ENCODE measurements at places on chromosomes 3 and 15.

DNA sequence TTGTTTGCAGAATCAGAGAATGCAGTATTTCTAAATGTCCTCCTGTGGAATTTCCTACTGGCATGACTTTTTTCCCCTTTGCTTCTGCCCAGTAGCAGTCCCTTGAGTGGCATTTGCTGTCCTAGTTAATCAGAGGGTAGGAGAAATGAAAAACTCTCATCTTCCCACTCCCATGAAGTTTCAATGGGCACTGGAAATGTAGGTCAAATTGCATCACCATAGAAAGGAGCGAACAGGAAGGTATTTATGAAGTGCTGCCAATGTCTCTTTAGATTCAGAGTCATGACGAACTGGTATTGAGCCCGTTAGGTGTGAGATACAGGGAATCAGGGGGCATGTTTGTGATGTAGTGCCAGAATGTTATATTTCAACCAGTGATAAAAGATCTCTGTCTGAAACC, 23.2 kb downstream of the ATXN7 start:
- DNase-seq = no peak

- DNase-seq = peak; percentile 24
These were observed 74.8 kb downstream of the AQP9 start for GRCh38 chr15:58212909-58213526.

DNA sequence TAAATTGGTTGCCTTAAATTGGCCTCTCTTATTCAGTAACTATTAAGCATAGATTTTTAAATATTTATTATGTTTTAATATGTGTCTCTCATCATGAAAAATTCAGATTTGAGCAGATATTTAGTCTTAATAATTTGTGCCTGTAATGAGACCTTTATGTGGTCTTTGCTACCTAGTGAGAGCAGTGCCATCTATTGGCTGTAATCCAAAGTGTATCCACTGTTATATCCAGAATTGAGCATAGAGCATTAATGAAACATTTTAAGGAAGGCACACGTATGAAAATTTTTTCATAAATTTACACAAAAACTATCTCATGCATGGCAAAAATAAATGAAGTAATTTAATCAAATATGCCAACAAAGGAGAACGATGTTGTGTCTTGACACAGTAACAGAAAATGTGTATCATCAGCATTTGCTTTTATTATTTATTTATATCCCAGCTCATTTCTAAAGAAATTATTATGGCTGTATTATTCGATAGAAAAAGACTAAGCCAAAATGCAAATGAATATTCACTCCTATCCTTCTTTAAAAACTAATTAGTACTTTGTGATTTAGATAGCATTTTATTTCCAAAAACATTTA, 203.5 kb downstream of the RSRC1 start:
- peak; percentile 53 for DNase-seq

DNA sequence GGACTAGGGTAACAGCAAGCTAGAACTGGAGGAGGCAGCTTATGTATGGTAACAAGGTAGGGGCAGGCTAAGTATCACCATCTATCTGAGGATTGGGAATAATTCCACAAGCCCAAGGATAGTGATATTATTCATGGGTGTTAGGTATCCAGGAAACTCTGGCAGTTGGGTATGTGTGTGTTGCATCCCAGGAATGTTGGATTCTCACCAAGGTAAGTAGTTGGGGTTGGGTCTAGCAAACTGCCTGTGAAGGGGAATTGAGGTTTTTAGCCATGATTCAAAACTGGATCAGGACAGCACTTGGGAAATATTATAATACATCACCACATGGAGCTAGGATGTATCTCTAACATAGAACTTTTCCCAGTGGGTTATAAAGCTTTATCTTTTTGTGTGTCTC, 626.4 kb upstream of the GOLIM4 start:
- DNase-seq = no peak

GRCh38 chr3:172107403-172107802, 68.0 kb downstream of the FNDC3B start:
- peak; percentile 96 for DNase-seq

GRCh38 chr3:15847239-15847638, 49.5 kb upstream of the ANKRD28 start:
- DNase-seq = no peak

- no peak for DNase-seq
These were observed 52.9 kb upstream of the MANF start for GRCh38 chr3:51332156-51332555.

DNA sequence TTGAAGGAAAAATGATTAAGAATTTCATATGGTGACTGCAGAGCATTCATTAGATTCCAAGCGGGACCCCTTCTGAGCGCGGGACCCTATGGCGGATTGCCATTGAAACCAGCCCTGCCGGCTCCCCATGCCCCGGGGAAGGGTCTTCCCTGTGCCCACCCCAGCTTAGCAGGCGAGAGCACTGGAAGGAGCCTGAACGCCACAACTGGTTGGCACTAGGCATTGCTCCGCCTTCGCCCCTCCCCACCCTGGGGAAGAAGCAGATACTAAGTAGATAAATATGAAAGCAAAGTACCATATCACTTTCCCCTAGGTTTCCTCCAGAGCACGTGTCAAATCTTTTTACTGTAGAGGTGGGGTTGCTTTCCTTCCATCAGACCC, 70.7 kb downstream of the CYP19A1 start:
- DNase-seq = no peak

DNA sequence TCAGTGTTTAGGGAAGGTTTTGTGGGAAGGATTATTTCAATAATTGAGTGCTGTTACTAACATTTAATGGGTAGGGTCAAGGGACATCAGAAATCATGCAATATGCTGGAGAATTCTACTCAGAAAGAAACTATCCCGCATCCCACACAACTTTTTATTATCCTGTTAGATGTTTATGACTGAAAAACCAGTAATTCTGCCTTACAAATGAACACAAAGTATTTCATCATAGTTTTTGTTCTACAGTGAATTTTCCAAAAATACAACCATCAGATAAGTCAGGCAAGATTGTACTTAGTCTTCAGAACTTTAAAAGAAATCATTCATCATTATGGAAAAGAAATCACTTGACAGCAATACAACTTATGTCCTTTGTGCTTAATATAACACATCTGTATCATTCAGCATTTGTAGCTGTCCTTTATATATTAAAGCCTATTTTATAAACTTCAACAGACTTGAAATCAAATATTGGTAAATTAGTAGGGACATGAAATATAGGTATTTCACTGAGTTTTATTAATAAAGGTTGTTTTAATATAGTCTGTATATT, 61.9 kb downstream of the TRPM7 start:
- DNase-seq = no peak

- no peak for DNase-seq
These were observed 83.4 kb upstream of the RNU6-1 start for GRCh38 chr15:67922971-67923945.

DNA sequence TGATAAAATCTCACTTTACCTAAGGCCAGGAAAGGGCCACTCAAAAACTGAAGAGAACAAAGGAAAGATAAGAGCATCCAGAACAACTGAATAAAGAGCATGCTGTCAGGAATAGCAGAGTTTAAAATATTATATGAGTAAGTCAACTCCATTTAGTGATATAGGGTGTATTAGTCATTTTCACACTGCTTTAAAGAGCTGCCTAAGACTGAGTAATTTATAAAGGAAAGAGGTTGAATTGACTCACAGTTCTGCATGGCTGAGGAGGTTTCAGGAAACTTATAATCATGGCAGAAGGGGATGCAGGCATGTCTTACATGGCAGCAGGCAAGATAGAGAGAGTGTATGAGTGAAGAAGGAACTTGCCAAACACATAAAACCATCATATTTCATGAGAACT, 778.0 kb upstream of the NECTIN3 start:
- DNase-seq = no peak

- DNase-seq = no peak
These were observed 420.6 kb downstream of the TUSC7 start for GRCh38 chr3:117130222-117130621.

GRCh38 chr15:92011611-92012367, 158.3 kb downstream of the SLCO3A1 start:
- no peak for DNase-seq

DNA sequence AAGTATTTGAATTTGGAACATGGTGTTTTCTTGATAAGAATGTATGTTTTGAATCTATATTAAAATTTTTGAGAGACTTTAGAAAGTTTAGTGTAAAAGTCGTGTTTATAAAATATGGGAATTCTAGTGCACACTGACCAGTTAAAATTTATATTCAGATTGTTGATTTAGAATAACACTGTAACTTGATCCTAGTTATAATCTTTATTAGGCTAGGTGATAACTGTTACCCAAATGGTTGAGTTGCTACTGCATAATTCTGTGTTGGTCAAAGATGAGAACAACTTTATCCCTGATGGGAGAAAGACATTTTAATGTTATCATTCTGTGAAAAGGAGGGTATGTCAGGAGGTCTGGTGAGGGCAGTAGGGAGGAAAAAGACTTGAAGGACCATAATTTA, 249.3 kb downstream of the UBE2E2 start:
- DNase-seq = no peak

- DNase-seq = no peak
These were observed 238.8 kb upstream of the WNT5A start for GRCh38 chr3:55725681-55726500.

DNA sequence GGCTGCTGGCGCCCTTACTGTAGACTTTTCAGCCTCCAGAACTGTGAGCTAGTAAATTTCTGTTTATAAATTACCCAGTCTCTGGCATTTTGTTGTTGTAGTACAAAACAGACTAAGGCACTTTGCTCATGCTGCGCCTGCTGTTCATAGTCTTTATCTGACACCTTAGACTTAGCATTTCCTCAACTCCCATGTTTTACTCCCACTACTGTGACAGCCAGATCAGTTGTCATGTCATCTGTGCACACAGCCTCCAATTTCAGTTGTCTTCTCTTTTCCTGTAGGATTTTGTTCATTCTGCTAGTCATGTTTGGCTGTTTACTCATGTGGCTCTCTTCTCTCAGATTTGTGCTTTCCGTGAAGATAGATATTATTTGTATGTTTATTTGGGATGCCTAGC, 62.0 kb downstream of the TCF12 start:
- no peak for DNase-seq

- no peak for DNase-seq
These were observed 559.3 kb upstream of the GRM7 start for GRCh38 chr3:6301626-6302025.

DNA sequence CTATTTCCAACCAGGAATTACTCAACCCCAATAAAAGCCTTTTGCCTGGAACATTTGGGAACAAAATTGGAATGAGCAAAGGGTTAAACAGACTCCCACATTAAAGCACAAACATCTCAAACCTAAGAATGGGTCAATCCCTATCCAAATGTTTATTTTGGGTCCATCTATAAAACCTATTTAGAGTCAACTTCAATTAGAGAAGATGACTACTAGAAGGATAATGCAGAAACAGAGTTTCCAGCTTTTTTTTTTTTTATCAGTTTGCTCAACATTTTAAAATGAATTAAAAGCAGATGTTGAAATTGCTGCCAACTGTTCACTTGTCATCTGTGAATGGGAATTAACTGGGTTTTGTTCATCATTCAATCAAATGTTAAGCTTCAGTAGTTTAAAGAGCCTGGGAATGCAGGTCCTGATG, 4.1 kb upstream of the TBC1D23 start:
- DNase-seq = no peak

- no peak for DNase-seq
These were observed 87.8 kb downstream of the C3orf70 start for GRCh38 chr3:185065059-185065458.

- peak; percentile 68 for DNase-seq
These were observed 27.5 kb downstream of the CCDC12 start for GRCh38 chr3:46948830-46949671.

- DNase-seq = peak; percentile 63
These were observed 2.3 kb downstream of the SETD5 start for GRCh38 chr3:9399746-9400145.

DNA sequence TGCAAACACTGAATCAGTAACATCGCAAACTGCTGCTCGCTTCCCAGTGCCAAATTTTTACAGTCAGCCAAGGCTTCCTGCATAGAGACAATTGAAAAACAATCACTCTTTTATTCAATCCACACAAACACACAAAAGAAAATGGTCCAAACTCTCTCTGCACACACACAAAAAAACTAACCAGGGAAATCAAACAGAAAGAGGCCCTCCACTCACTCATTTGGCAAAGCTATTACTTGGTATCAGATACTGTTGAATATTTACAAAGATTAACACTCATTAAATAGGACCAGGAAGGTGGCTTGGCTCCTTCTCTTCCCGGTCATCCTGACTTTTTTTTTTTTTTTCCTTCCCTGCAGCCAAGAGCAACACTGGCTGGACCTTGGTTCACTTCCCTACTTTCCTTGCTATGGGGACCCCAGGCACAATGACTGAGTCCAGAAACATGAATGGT, 62.4 kb upstream of the SPATA12 start:
- DNase-seq = no peak

GRCh38 chr15:81360491-81360890, 13.5 kb downstream of the TMC3 start:
- DNase-seq = no peak

- DNase-seq = peak; percentile 35
These were observed 79.4 kb upstream of the CADPS start for GRCh38 chr3:62954580-62954979.

DNA sequence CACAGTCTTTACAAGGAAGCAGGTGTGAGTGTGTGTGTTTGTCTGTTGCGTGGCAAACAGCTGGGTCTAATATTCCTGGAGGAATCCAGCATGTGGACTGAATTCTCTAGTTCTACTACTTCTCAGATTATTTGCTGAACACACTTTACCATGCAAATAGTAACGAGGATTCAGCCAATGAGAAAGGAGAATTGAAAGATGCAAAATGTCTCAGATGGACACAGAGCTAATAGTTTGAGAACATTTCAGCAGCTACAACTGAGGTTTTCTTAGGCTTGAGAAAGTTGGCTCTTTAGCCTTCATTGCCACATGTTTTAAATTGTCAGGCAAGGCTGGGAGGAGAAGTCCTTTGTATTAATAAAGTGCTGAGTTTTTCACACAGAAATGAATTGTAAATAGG, 568.0 kb upstream of the MDFIC2 start:
- DNase-seq = no peak

DNA sequence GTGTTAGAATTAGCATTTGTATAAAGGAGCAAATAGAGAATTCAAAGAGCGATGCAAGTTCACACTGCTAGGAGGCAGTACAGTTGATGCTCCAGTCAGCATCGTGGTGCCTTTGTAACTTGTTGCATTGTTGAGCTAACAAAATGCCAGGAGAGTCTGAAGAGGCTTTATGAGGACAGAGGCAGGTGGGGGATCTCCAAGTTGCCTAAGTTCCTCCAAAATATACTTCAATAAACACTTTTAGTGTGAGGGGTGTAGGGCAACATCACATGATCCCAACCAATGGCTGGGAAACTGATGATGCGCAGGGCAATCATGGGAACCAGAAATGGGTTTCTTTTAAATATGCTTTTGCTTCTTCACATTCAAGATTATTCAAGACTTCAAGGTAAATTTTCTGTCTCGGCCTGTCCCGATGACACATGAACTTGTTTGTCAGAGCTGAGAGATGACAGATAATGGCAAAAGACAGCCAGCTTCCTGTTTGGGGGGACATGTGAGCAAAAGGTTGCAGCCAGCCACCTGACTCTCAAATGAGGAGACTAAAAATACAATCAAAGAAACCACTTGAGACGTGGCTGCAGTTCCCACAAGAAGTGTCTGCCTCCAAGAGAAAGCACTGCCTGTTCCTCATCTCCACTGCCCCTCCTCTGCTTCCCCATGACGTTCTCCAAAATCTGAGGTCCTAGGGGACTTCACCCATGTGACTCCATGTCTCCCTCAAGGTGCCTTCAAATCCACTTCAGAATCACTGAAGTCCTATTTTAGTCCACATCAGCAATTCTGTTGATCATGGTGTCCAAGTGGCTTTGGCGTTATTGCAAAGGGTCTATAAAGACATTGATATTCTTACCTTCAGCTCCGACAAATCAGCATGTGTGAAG, 39.3 kb downstream of the KLHL6 start:
- DNase-seq = peak; percentile 87

- no peak for DNase-seq
These were observed 282.6 kb downstream of the KLF13 start for GRCh38 chr15:31609258-31609681.

All from GM12865 (cell line).